ENCODE measurements at places on chromosomes 11 and 22. TPM values are rescaled to one million over a fixed set of nuclear protein-coding genes. Genes with fewer than 3 reads are reported as not detected.

ABCC8 gene
- total RNA-seq = not detected

PIK3IP1 gene
- 13.5 TPM for total RNA-seq

ETS1 gene
- total RNA-seq = 92.2 TPM

BTBD18 gene
- not detected for total RNA-seq

CCDC81 gene
- total RNA-seq = 0.72 TPM

MFRP gene
- not detected for total RNA-seq

NUP50 gene
- total RNA-seq = 56.7 TPM

UBQLN3 gene
- total RNA-seq = not detected

TIMP3 gene
- 10.5 TPM for total RNA-seq

C11orf86 gene
- total RNA-seq = not detected

TSPAN18 gene
- 16.3 TPM for total RNA-seq

MMP13 gene
- total RNA-seq = not detected

BIK gene
- 0.09 TPM for total RNA-seq

CECR2 gene
- total RNA-seq = 0.19 TPM

PAK1 gene
- total RNA-seq = 6.3 TPM

PRODH gene
- under 0.01 TPM for total RNA-seq

ADM gene
- total RNA-seq = 241 TPM

IFITM2 gene
- total RNA-seq = 29.3 TPM

SYTL2 gene
- 1.5 TPM for total RNA-seq

CATSPERZ gene
- 0.27 TPM for total RNA-seq

SAA1 gene
- not detected for total RNA-seq

LSP1 gene
- total RNA-seq = 1.5 TPM

POTEH gene
- not detected for total RNA-seq

OR2AT4 gene
- not detected for total RNA-seq

OR8D4 gene
- not detected for total RNA-seq

C11orf42 gene
- total RNA-seq = not detected

BTG4 gene
- not detected for total RNA-seq

PPP1CA gene
- total RNA-seq = 183 TPM

OR8J1 gene
- total RNA-seq = not detected

MYBPC3 gene
- not detected for total RNA-seq

UPK2 gene
- total RNA-seq = not detected

KCNA4 gene
- not detected for total RNA-seq

SNX32 gene
- total RNA-seq = 0.38 TPM

OR6T1 gene
- not detected for total RNA-seq

MOGAT2 gene
- not detected for total RNA-seq

PDE3B gene
- total RNA-seq = 1.4 TPM

RASL10A gene
- 0.09 TPM for total RNA-seq

TMPRSS6 gene
- total RNA-seq = not detected

SMIM35 gene
- total RNA-seq = not detected

UBQLNL gene
- total RNA-seq = under 0.01 TPM

CRYBA4 gene
- not detected for total RNA-seq

MMP11 gene
- total RNA-seq = 8.6 TPM

TMEM191C gene
- total RNA-seq = 0.38 TPM

All from endothelial cell of coronary artery (primary cell).